CD4-positive, alpha-beta T cell treated with Interleukin-17A for 1 hour (primary cell): ENCODE measurements at places on chromosomes 5 and 9.
A peak's percentile ranks its signal among the peaks of the same experiment; 100 is the strongest.

GRCh38 chr9:118455259-118455658, 751.1 kb downstream of the TLR4 start:
- DNase-seq, result no peak

DNA sequence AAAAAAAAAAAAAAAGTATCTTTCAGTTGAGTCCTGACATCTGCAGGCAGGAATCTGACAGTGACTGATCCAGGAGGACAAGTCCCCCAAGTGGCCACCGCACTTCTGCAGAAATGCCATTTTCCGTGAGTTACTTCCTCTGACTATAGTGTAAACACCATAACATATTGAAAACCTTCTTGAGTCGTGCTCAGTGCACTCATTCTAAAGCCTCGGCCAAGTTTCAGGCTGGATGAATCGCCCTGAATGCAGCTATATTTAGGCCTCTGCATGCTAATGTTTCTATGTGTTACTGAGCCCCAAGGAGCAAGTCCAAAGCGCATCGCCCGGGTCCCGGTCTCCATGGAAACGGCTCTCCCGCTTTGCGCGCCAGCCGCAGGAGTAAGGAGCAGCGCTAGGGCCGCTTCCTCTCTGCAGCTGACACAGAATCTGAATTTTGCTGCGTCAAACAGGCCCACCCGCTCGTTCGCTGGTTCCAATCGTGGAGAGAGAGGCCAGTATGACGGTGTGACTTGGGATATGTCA, 335.4 kb downstream of the MSX2 start:
- no peak for DNase-seq

- DNase-seq, result no peak
Observed at GRCh38 chr9:131639769-131640437, 94.6 kb downstream of the PRRT1B start.

DNA sequence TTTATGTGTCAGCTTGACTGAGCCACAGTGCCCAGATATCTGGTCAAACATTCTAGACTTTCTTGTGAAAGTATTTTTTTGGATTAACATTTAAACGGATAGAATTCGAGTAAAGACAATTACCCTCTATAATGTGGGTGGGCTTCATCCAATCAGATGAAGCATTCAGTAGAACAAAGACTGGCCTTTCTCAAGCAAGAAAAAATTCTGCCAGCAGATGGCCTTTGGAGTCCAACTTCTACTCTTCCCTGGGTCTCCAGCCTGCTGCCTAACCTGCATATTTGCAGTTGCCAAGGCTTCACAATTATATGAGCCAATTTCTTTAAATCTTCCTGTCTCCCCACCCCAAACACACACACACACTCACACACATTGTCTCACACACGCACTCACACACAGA, 86.4 kb downstream of the MED10 start:
- peak; percentile 34 for DNase-seq

- no peak for DNase-seq
Observed at GRCh38 chr9:129551393-129551973, 69.4 kb downstream of the C9orf50 start.

- no peak for DNase-seq
Observed at GRCh38 chr9:28770827-28771226, 1197.5 kb upstream of the C9orf72 start.

DNA sequence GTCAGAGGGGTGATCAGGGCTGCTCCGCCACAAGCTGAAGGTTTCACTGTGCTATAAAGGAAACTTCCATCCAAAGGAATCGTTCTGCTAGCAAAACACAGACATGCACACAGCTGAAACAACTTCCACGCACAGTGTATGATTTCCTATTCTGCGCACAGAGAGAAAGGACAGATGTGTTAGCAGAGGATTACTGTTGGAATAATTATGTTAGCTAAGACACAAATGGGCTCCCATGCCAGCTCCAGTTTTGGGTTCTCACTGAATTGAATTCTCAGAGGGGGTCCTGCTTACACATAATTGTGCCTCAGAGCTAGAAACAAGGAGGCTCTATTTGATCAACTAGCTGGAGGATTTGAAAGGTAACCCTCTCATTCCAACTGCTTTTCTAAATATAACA, 352.4 kb downstream of the IRX2 start:
- no peak for DNase-seq

DNA sequence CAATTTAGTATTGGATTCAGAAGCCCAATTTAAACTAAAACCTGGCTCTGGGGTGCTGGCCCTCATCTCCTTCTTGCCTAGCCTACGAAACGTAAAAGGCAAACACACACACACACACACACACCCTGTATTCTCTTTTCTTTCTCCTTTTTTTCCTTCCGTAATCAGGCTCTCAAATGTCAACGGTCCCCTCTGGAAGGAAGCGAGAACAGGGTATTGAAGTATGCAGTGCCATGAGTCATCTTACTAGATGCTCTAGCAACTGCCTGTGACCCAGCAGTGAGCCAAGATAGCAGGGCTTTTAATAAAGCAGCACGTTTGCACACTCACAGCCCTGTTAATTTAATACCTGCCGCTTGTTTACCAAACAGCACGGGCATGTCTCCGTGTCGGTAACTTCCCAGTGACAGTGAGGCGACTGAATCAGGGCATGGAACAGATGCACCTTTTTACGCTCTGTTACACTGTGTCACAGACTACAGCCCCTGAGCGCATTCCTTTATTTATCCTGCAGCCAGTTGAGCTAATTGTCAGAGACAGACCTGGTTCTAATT, 243.8 kb downstream of the BNC2 start:
- DNase-seq, result no peak

- no peak for DNase-seq
Observed at GRCh38 chr5:68303754-68304420, 88.3 kb downstream of the PIK3R1 start.

DNA sequence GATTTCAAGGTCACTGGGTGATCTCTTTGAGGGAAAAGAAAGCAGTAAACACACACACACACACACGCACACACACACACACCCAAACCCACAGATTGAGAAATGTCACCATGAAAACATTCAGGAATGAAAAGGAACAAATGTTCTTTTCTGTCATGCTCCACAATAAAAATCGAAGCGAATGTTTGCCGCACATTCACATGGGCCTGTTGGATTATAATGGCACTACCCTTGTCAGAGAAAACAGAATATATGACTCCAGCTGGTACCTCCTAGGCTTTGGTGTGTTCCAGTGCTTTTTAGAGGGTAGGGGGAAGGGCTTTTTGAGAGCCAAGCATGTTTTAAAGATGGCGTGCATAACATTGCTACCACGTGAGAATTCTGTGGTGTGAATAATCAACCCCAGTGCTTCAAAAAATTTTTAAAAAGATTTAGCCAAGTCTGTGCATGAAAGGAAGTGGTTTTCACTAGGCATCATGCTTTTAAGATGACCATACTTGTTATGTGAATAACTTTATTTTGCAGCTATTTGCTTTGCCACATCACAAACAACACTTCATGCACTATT, 120.8 kb upstream of the ZNF608 start:
- no peak for DNase-seq

DNA sequence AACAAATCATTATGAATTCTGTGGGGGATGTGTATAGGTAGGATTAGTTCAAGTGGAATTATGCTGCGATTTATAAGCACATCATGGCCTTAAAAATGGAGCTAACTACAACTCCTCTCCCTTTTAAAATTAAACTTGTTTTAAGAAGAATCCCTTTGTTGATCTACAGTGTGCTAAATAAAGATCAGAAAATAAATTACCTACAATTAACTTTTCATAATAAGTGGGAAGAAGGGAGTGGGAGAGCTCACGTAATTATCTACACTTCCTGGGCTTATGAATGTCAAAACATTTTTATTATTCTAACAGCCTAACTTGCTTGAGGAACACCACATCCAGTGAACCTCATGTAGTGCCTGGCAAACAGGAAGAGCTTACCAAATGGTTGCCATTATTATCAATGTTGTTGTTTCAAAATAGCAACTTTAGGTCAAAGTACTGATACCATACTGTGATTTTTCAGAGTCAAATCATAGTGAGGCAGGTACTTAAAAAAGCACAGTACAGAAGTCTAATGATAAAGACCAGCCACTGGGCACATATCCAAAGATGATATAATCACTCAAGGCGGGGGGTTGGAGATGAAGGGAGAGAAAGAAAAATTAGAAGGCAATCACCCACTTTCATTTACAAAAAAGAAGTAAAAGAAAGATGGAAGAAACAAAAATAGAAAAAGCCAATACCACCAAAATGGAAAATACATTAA, 174.0 kb downstream of the RAPGEF6 start:
- DNase-seq, result no peak

GRCh38 chr9:71136696-71137095, 15.3 kb upstream of the TRPM3 start:
- DNase-seq, result no peak

GRCh38 chr9:124790301-124790700, 13.4 kb downstream of the OLFML2A start:
- DNase-seq, result no peak

DNA sequence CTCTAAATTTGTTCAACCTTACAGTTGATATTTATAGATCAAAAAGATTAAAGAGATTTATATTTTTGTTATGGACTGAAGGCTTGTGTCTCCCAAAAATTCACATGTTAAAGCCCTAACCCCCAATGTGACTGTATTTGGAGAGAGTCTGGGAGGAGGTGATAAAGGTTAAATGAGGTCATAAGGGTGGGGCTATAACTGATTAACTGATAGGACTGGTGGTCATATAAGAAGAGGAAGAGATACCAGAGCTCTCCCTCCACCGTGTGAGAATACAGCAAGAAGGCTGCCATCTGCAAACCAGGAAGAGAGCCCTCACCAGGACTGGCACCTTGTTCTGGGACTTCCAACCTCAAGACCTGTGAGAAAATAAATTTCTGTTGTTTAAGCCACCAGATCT, 264.3 kb downstream of the ENC1 start:
- DNase-seq, result no peak

DNA sequence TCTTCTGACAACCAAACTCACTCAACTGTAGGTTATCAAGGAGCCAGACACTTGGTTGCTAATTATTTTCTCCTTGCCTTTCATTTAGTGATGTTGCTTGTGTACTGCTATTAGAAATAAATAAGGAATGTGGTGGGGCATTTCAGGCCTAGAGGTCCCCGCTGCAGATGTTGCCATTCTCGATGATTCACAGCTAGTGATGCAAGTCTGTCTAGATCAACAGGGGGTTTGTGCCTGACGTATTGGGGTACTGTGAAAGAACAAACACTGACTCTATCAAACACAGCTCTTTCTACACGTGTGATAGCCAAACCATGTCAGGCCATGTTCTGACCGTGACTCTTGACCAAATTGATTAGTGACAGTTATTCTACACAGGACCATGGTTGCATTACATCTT, 144.7 kb downstream of the OSTF1 start:
- DNase-seq, result no peak
